ENCODE measurements at places on chromosomes 4 and X. TPM values are rescaled to one million over a fixed set of nuclear protein-coding genes. Genes with fewer than 3 reads are reported as not detected.

DNA sequence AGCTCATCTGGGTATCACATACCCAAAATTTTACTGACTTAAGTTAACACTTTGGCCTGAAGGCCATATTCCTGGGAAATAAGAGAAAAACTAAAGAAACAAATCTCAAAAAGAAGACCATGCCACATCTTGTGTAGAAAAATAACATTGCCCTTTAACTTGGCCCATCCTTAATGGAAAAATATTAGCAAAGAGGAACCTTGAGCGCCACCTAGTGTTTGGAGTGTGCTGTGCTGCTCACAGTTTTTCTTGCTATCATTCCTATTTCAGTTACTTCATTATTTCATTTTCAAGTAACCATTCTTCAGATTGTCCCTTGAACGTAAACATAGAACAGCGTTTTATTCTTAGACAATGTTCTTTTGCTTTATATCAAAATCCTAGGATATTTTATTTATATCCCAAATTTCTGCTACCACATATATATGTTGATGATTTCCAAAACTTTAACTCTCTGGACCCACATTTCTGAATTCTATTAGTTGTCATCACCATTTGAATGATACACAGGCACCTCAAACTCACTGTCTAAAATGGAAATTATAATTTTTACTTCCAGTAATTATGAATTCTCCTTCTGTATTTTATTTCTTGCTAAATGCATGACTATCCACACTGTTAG lies 999.0 kb upstream of the ADGRL3 start:
- no peaks in the 10 kb centered on the region for H3K27me3 ChIP-seq
- no peak overlapping the region for H3K4me3 ChIP-seq
- no peaks in the 10 kb centered on the region for H3K36me3 ChIP-seq
- H3K4me1 ChIP-seq, result no peaks in the 10 kb centered on the region
- no peak overlapping the region for H3K27ac ChIP-seq

The RRH gene
- not detected for total RNA-seq

The HS6ST2 gene
- 0.55 TPM for total RNA-seq

The LPAR4 gene
- total RNA-seq, result 0.49 TPM

The INPP4B gene
- total RNA-seq, result 2.8 TPM
